Spinal cord (tissue), 10 donors: ENCODE measurements at places on chromosomes 6 and 20. TPM values are rescaled to one million over a fixed set of nuclear protein-coding genes. Genes with fewer than 3 reads are reported as not detected.

The MATN4 gene
- 13.0 TPM for total RNA-seq

The LAMP5 gene
- 27.4 TPM for total RNA-seq

The SYNCRIP gene
- total RNA-seq = 60.8 TPM

The ZNF391 gene
- total RNA-seq = 5.2 TPM

The SSTR4 gene
- 0.33 TPM for total RNA-seq

The BNIP5 gene
- under 0.01 TPM for total RNA-seq

The TREM2 gene
- 25.9 TPM for total RNA-seq

The BHLHE23 gene
- total RNA-seq = not detected

The PRPH2 gene
- 5.8 TPM for total RNA-seq

The CSE1L gene
- total RNA-seq = 131 TPM

The PTCHD4 gene
- total RNA-seq = 11.7 TPM

The SLC22A23 gene
- 26.9 TPM for total RNA-seq

The ARMH2 gene
- total RNA-seq = not detected

The TFAP2C gene
- 0.50 TPM for total RNA-seq

The OR2H1 gene
- not detected for total RNA-seq

The KCNK17 gene
- total RNA-seq = 0.20 TPM

The RRAGD gene
- total RNA-seq = 58.3 TPM

The RBBP8NL gene
- total RNA-seq = not detected

The BMP7 gene
- total RNA-seq = 25.4 TPM

The C6orf58 gene
- total RNA-seq = not detected

The TUBB2B gene
- total RNA-seq = 554 TPM

The CPXM1 gene
- 37.1 TPM for total RNA-seq

The TNNC2 gene
- 2.4 TPM for total RNA-seq

The OR2J3 gene
- total RNA-seq = 0.10 TPM

The ANGPT4 gene
- total RNA-seq = 0.39 TPM

The ACOT13 gene
- 24.1 TPM for total RNA-seq

The NKX2-4 gene
- total RNA-seq = not detected

The DAAM2 gene
- total RNA-seq = 95.6 TPM

The TMEM244 gene
- total RNA-seq = not detected

The ADGRB3 gene
- 26.9 TPM for total RNA-seq

The KIAA0408 gene
- 71.0 TPM for total RNA-seq

The NFATC2 gene
- total RNA-seq = 4.6 TPM

The KHDC1L gene
- 0.83 TPM for total RNA-seq

The SNAI1 gene
- total RNA-seq = 0.77 TPM

The TTBK1 gene
- 12.3 TPM for total RNA-seq

The SASH1 gene
- total RNA-seq = 58.5 TPM

The PACSIN1 gene
- total RNA-seq = 5.8 TPM

The CAGE1 gene
- 0.10 TPM for total RNA-seq

The FABP7 gene
- total RNA-seq = 149 TPM

The SLC22A7 gene
- total RNA-seq = 0.28 TPM

The OSTM1 gene
- total RNA-seq = 38.2 TPM

The BIRC7 gene
- total RNA-seq = 1.6 TPM

The USP49 gene
- total RNA-seq = 7.0 TPM

The ELOVL4 gene
- total RNA-seq = 11.0 TPM

The MLN gene
- not detected for total RNA-seq

The ADIG gene
- not detected for total RNA-seq

The PTK6 gene
- total RNA-seq = not detected

The RALGAPB gene
- 53.6 TPM for total RNA-seq
